ENCODE measurements at places on chromosomes 7 and 10.

GRCh38 chr10:125238682-125239081 is 78.3 kb upstream of the CTBP2 start:
- H3K36me3 ChIP-seq: peaks cover 31% of the 10 kb centered on the region
- H3K4me1 ChIP-seq: no peaks in the 10 kb centered on the region
- H3K27ac ChIP-seq: no peak overlapping the region
- DNase-seq: no peak
- H3K4me3 ChIP-seq: no peak overlapping the region

DNA sequence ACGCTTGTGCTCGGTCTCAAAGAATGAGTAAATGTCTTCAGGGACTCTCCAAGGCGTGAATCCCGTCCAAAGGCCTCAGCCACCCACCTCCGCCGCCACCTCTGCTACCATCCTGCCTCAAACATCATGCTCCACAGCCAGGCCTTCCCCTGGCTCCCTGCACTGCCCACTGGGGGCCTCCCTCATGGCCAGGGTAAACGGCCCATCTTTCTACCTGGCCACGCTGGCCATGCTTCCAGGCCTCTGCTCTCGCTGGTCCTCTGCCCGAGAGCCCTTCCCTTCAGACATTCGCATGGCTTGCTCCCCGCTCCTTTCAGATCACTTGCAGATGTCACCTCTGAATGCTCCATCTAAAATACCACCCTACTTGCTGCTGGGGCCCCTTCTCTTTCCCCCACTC is 40.2 kb downstream of the ZNF783 start:
- no peaks in the 10 kb centered on the region for H3K4me1 ChIP-seq
- H3K4me3 ChIP-seq: no peak overlapping the region

DNA sequence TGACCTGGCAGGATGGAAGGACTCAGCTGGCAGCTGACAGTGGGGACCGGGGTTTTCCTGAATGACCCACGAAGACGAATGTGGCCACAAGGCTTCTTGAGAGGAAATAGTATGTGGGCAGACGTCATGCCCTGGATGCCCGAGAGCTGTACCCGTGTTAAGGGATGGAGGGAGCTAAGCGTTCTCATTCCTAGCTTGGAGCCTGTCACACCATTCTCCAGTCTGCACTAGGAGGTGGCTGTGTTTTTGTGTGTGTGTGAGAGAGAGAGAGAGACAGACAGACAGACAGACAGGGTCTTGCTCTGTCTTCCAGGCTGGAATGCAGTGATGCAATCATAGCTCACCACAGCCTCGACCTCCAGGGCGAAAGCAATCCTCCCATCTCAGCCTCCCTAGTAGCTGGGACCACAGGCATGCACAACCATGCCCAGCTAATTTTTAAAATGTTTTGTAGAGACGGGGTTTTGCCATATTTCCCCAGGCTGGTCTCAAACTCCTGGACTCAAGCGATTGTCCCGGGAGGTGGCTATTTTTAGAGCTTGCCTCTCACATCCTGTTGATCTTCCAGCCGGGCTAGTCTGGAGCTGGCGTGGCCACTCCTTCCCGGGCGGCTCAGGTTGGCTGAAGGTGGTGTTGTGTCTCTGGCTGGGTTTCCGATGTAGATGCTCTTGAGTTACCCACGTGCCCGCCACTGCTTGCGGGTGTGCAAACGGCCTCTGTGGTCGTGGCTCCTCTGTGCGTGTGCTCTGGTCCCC is 2.1 kb downstream of the AMZ1 start:
- DNase-seq: no peak
- H3K36me3 ChIP-seq: no peaks in the 10 kb centered on the region
- H3K4me1 ChIP-seq: peaks cover 8% of the 10 kb centered on the region
- no peak overlapping the region for H3K4me3 ChIP-seq

DNA sequence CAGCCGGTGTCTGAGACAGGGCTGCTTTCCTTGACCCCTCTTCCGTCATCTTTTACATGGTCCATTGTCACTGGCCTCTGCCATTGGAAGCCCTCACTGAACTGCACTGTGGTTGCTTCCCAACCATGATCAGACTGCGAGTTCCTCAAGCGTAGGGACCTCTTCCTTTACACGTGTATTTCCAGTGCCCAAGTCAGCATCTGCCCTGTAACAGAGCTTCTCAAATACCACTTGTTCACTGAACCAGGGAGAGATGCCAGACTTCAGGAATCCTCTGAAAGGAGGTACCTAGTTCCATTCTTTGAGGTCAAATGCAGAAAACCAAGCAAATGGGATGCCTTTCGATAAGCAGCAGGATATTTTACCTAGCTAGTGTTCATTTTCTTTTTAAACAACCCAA is 145.1 kb downstream of the NRP1 start:
- H3K27me3 ChIP-seq: peaks cover 8% of the 10 kb centered on the region
- H3K4me3 ChIP-seq: no peak overlapping the region
- H3K36me3 ChIP-seq: no peaks in the 10 kb centered on the region
- no peak for DNase-seq
- H3K4me1 ChIP-seq: no peaks in the 10 kb centered on the region

- no peak overlapping the region for H3K27ac ChIP-seq
- H3K27me3 ChIP-seq: no peaks in the 10 kb centered on the region
- no peak for DNase-seq
- peaks cover 7% of the 10 kb centered on the region for H3K4me1 ChIP-seq
- no peak overlapping the region for H3K4me3 ChIP-seq
Measured at GRCh38 chr7:74318043-74318442, 28.8 kb downstream of the CLIP2 start.

DNA sequence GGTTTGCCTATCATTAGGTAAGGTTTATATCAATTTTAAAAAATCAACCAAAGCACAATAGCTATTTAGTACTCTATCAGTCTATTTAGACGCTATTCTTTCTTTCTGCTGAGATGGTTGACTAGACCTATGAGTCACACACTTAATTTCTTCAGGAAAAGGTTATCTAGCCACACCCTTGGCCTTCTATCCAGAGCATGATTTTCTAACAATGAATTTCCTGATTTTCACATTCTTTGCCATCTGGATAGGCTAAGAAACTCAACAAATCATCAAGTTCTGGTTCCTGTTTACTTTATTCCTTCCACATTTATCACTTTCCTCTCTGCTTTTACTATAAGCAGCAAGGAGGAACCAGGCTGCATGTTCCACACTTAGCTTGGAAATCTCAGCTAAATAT is 8.1 kb downstream of the PRPS1L1 start:
- no peaks in the 10 kb centered on the region for H3K36me3 ChIP-seq
- H3K27ac ChIP-seq: no peak overlapping the region
- DNase-seq: no peak
- peaks cover 13% of the 10 kb centered on the region for H3K27me3 ChIP-seq
- H3K4me3 ChIP-seq: no peak overlapping the region
- H3K4me1 ChIP-seq: no peaks in the 10 kb centered on the region

DNA sequence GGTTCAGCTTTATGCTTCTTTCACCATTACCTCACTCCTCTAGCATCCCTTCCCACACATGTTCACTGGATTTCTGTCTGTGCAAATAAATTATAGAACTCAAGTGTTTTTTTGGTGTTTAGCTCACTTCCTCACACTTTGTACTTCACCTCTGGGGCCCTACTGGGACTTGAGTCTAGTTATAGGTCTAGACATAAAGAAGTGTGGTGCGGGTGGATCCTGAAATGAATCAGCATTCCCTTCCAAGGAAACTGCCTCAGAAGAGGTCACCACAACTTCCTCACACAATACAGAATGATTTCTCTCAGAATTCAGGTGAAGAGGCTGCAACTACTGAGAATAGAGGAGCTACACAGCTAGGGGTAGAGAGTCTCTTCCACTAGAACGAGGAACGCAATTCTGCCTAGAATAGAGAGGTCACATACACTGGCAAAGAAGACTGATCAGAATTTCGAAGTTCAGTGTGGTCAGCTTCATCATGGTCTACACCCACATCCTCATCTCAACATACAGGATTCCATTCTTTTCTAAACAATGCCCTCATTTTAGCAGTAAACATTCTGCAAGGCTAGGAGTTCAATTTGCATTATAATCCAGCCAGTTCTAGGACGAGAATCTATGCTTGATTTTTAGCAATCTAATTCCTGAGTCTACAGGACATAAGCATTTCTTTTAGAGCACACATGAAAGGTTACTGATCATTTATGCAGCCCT is 938.7 kb upstream of the PHF14 start:
- no peaks in the 10 kb centered on the region for H3K4me1 ChIP-seq
- no peak overlapping the region for H3K4me3 ChIP-seq
- H3K27ac ChIP-seq: no peak overlapping the region
- no peaks in the 10 kb centered on the region for H3K27me3 ChIP-seq
- no peaks in the 10 kb centered on the region for H3K36me3 ChIP-seq
- no peak for DNase-seq

DNA sequence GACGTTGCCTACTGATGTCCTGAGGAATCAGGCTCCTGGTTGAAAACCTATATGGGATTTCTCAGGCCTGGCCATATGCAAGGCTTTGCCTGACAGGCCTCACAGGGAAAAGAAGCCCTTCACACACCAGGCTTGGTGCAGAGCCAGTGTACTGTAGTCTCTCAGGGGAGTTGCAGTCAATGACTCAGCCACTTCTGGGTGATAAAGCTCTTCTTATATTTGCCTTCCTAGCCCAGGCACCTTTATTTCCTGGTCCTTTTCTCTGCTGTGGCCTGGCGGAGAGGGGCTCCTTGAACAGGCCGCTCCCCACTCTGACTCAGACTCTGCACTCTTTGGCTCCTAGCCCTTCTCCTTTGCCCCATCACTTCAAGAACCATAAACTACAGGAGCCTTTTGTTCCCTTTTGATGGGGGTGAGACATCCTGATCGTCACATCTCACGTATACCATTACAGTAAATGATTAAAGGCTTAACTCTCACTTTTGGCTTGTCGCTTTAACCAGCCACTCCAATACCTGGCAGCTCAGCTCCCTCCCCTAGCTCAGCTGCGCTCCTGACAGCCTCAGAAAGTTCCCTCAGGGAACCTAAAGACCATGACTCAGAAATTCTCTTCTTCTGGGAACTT is 33.5 kb downstream of the DPY19L1 start:
- no peak overlapping the region for H3K27ac ChIP-seq
- H3K27me3 ChIP-seq: no peaks in the 10 kb centered on the region
- no peak for DNase-seq

DNA sequence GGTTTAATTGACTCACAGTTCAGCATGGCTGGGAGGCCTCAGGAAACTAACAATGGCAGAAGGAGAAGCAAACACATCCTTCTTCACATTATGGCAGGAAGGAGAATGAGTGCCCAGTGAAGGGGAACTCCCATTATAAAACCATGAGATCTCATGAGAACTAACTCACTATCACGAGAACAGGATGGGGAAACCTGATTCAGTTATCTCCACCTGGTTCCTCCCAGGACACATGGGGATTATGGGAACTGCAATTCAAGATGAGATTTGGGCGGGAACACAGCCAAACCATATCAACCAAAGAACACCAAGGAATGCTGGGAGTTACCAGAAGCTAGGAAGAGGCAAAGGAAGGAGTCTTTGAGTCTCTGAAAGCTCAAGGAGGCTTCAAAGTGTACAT is 94.3 kb downstream of the IPMK start:
- H3K4me3 ChIP-seq: no peak overlapping the region
- H3K27ac ChIP-seq: no peak overlapping the region
- no peaks in the 10 kb centered on the region for H3K4me1 ChIP-seq
- DNase-seq: no peak
- H3K27me3 ChIP-seq: peaks cover 14% of the 10 kb centered on the region

DNA sequence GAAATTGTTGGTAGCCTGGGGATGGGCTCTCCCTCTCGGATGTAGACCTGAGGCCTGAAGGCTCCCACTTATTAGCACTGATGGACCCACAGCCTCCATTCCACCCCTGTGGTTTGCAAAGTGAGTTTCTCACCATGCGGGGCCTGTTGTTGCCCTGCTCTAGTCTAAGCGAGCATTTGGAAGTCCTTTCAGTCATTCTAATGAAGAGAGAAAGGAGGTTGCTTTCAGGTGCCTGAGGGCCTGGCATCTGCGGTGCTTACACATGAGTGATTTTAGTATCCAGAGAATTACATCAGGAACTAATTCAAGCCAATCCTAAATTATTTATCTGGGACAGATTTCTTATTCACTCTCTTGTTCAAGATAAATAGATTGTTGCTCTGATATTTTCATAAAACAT is 61.6 kb downstream of the NAMPT start:
- H3K36me3 ChIP-seq: no peaks in the 10 kb centered on the region
- H3K27me3 ChIP-seq: peaks cover 30% of the 10 kb centered on the region
- no peak overlapping the region for H3K4me3 ChIP-seq
- DNase-seq: no peak
- H3K4me1 ChIP-seq: no peaks in the 10 kb centered on the region

DNA sequence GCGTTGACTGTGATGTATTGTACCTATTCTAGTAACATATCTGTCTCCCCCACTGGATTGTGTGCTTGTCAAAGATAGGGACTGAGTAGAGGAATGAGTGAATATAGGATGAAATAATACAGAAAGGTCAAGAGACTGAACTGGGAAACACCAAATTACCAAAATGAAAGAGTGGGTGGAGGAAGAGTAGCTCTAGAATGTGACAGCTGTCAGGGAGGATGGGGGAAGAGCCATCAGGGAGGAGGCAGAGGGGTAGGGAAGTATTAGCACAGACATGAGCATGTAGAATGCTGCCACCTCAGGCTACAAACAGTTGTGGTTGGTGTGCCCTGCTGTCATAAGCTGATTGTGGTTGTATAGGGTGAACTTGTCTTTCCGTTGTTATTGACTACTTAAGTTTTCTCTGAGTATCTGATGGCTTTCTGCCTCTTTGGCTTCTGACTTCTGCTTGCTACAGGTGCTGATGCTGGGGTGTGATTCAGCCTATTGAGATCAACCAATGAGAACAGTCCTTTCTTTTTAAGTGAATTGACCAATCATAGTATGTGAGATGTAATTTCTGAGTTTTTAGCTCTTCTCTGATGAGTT is 5.6 kb downstream of the CCSER2 start:
- H3K27ac ChIP-seq: peak overlapping the region; percentile 82
- no peaks in the 10 kb centered on the region for H3K27me3 ChIP-seq
- DNase-seq: peak; percentile 56
- peaks cover 32% of the 10 kb centered on the region for H3K4me1 ChIP-seq
- no peak overlapping the region for H3K4me3 ChIP-seq

- H3K4me3 ChIP-seq: peak within 1 kb of the TSS; percentile 94
- DNase-seq: peak; percentile 56
- no peaks in the 10 kb centered on the region for H3K36me3 ChIP-seq
- H3K4me1 ChIP-seq: peaks cover 32% of the 10 kb centered on the region
- peak within 1 kb of the TSS; percentile 15 for H3K27ac ChIP-seq
- no peaks in the 10 kb centered on the region for H3K27me3 ChIP-seq
Measured at GRCh38 chr10:3067118-3067858, at the start of gene PFKP. TSS of gene PFKP (plus strand) at chr10:3067548. CDS start at chr10:3067596, 48 bp downstream.

GRCh38 chr7:100674411-100675104 is 1.0 kb downstream of the GNB2 start:
- DNase-seq: peak; percentile 50
- H3K27ac ChIP-seq: peak overlapping the region; percentile 98
- H3K4me1 ChIP-seq: peaks cover 15% of the 10 kb centered on the region
- H3K4me3 ChIP-seq: peak overlapping the region; percentile 93
- no peaks in the 10 kb centered on the region for H3K36me3 ChIP-seq

DNA sequence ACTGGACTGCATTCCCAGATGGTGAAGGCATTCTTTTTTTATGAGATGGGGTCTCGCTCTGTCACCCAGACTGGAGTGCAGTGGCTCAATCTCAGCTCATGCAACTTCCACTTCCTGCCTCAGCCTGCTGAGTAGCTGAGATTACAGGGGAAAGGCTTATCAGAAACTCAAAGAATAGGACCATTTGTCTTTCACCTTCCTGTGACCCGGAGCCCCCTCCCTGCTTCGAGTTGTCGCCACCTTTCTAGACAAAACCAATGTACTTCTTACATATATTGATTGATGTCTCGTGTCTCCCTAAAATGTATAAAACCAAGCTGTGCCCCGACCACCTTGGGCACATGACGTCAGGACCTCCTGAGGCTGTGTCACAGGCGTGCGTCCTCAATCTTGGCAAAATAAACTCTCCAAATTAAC is 1.8 kb upstream of the METTL27 start:
- H3K27me3 ChIP-seq: no peaks in the 10 kb centered on the region
- peaks cover 15% of the 10 kb centered on the region for H3K4me1 ChIP-seq
- H3K27ac ChIP-seq: peak overlapping the region; percentile 13
- no peak for DNase-seq
- H3K4me3 ChIP-seq: peak overlapping the region; percentile 66
